Activated T-cell treated with anti-CD3 and anti-CD28 coated beads, Interleukin-2, amount 50 U/mL, for 24 hours (primary cell): ENCODE measurements at places on chromosomes 2 and 18.

GRCh38 chr2:200101922-200102321 lies 146.5 kb downstream of the MAIP1 start:
- peaks cover 13% of the 10 kb centered on the region for H3K27me3 ChIP-seq
- no peak overlapping the region for H3K27ac ChIP-seq
- H3K4me3 ChIP-seq = no peak overlapping the region
- no peaks in the 10 kb centered on the region for H3K4me1 ChIP-seq
- no peak for DNase-seq

DNA sequence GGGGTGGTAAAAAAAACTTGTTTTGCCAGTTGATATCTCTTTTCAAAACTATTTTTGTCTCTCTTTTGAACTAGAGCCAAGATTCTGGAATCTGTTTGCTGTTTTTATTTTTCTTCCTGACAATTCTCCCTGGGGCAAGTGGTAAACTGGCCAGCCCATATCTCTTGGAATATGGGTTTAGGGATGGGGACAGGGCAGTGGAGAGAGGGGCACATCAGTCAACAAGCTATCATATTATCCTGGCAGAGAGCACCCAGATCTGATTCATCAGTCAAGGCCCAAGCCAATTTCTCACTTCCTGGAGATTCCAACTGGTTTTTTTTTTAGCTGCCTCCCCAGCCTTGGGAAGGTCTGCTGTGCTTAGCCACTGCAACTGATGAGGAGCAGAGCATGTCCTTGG lies 52.3 kb downstream of the ARHGAP28 start:
- H3K36me3 ChIP-seq = no peaks in the 10 kb centered on the region
- H3K4me3 ChIP-seq = no peak overlapping the region
- H3K27me3 ChIP-seq = no peaks in the 10 kb centered on the region
- H3K27ac ChIP-seq = no peak overlapping the region

GRCh38 chr18:3610813-3611212 lies 160.8 kb downstream of the TGIF1 start:
- no peaks in the 10 kb centered on the region for H3K36me3 ChIP-seq
- H3K27ac ChIP-seq = no peak overlapping the region
- H3K27me3 ChIP-seq = no peaks in the 10 kb centered on the region

DNA sequence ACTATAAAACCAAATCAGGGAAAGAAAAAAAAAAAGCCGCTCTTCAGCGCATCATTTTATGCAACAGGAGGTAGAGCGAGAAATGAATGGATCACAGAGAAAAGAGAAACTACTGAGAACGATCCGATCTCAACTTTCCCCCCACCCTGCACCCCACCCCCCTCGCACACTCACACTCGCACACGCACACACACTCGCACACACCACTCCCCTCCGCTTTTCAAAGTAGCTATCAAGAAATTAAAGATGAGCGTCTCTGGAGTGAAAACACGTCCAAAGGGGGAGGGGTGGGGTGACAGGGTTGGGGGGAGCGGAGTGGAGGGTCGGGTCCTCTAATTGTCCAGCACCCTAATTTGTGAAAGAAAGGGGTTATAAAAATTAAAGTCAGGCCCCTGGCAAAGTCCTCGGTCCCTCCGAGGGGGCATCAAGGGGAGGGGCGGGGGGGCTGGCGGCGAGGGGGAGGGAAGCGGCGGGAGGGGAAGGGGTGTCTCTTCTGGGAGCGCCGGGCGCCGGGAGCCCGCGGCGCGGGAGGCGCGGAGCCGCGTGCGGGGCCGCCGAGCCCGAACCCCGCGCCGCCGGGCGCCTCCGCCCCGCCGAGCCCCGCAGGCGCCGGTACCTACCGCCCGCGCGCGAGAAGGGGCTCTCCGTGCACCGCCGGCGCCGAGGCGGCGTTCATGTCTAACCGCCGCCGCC lies 428 bp downstream of the TCF4 start:
- DNase-seq = no peak
- H3K27me3 ChIP-seq = peaks cover 66% of the 10 kb centered on the region
- peak overlapping the region; percentile 74 for H3K4me3 ChIP-seq
- H3K36me3 ChIP-seq = peaks cover 3% of the 10 kb centered on the region
- H3K27ac ChIP-seq = peak overlapping the region; percentile 14
- H3K4me1 ChIP-seq = peaks cover 28% of the 10 kb centered on the region

DNA sequence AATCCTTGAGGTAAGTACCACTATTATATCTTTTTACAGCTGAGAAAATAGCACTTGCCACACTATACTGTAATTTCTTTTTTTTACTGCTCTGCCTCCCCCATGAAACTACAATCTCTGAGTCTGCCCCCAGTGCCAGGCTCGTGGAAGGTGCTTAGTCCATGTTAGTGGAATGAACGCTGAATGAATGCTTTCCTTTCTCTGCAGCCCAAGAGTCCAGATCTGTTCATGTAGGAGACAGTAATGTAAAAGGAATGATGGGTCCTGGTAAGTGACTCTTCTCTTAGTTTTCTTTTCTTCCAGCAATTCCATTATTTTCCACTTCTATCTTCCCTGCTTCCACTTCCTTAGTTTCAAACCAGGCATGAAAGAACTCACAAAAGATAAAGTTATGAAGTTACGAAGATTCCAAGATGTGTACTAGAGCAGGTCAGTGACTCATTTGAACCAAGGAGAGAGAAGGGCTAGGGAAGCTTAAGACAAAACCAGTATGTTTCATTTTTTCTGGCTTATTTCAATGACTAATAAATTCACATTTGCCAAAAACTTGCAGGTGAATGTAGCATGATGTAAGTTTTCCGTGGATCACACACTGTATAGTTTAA lies 46.0 kb downstream of the ARHGEF33 start:
- no peak overlapping the region for H3K27ac ChIP-seq
- H3K4me1 ChIP-seq = peaks cover 8% of the 10 kb centered on the region
- H3K36me3 ChIP-seq = no peaks in the 10 kb centered on the region

- DNase-seq = no peak
- peaks cover 89% of the 10 kb centered on the region for H3K4me1 ChIP-seq
- peak overlapping the region; percentile 94 for H3K27ac ChIP-seq
- peaks cover 2% of the 10 kb centered on the region for H3K36me3 ChIP-seq
Observed at GRCh38 chr2:74033375-74033774, 48.7 kb downstream of the TET3 start.

DNA sequence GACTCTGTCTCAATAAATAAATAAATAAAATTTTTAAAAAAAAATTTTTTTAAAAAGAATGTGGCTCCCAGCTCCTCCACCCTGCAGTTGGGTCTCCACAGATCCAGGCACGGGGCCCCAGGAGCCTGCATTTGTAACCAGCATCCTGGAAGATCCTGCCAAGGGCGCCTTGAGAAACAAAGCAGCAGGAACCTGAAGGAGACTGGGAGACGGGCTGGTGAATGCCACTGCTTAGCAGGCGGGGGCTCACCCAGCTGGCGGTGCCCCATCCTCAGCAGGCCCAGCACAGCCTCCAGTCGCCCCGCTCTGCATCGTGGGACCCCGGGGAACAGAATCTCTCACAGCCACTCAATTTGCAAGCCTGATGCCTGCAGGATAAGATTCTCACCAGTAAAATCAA lies 187.5 kb upstream of the SALL3 start:
- no peak overlapping the region for H3K4me3 ChIP-seq
- no peaks in the 10 kb centered on the region for H3K27me3 ChIP-seq
- H3K27ac ChIP-seq = no peak overlapping the region
- H3K36me3 ChIP-seq = no peaks in the 10 kb centered on the region
- H3K4me1 ChIP-seq = no peaks in the 10 kb centered on the region

DNA sequence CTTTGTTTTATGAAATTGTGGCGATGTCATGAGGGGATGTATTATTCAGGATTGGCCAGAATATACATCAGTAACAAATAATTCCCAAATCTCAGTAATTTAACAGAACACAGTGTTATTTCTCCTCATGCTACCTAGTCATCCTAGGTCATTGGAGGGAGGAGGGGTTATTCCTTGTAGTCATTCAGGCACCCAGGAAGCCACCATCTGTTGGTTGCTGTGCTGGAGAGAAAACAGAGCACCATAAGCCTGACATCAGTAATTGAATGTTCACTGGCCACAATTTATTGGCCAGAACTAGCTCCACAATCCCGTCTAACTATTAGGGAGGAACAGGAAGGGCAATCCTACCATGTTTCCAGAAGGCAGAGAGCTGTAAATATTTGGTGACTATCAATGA lies 303.5 kb upstream of the CELF4 start:
- H3K27me3 ChIP-seq = no peaks in the 10 kb centered on the region
- H3K4me1 ChIP-seq = no peaks in the 10 kb centered on the region
- DNase-seq = no peak
- no peak overlapping the region for H3K27ac ChIP-seq

- H3K27me3 ChIP-seq = no peaks in the 10 kb centered on the region
- H3K4me3 ChIP-seq = no peak overlapping the region
- DNase-seq = no peak
- no peak overlapping the region for H3K27ac ChIP-seq
Observed at GRCh38 chr2:10256515-10257031, 46.1 kb upstream of the HPCAL1 start.

DNA sequence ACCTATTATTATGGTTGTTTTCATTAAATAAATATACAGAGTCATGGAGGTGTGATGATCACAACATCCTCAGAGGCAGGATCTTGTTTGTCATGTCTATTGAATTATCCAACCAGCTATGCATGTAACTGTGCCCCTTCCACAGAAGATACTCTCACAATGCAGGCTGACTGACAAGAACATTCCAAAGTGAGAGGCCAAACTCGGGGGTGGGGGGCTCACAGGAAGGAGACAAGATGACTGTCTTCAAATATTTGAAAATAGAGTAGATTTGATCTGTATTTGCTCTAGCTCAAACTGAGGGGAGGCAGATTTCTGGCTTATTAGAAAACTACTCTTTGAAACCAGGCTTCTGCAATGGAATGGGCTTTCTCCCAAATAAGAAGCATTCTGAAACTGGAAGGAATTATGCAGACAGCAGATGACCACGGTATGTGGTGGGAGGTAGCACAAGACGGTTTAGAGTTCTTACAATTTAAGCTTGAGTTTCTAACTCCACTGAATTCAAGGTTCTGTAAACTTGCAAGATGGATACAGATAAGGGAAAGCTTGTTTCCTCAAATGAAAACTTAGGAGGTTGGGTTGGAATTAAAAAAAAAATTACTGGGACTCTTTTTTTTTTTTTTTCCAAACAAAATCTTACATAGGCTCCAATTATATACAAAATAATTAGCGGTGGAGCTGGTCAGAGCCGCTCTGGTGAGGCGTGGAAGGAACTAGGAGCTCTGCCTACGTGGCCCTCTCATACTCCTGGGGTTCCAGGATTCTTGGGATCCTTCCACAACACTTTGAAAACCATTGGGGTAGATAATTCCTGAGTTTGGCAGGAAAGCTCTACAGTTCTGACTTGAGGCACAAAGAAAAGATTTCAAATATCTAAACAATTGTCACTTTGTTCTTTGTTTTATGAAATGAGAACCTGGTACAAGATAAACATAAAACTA lies 79.3 kb downstream of the PLA2R1 start:
- DNase-seq = no peak
- H3K4me3 ChIP-seq = no peak overlapping the region
- no peak overlapping the region for H3K27ac ChIP-seq
- no peaks in the 10 kb centered on the region for H3K36me3 ChIP-seq

GRCh38 chr2:52613064-52613463 lies 1154.5 kb upstream of the CHAC2 start:
- H3K36me3 ChIP-seq = no peaks in the 10 kb centered on the region
- no peak overlapping the region for H3K27ac ChIP-seq
- DNase-seq = no peak
- H3K27me3 ChIP-seq = no peaks in the 10 kb centered on the region

DNA sequence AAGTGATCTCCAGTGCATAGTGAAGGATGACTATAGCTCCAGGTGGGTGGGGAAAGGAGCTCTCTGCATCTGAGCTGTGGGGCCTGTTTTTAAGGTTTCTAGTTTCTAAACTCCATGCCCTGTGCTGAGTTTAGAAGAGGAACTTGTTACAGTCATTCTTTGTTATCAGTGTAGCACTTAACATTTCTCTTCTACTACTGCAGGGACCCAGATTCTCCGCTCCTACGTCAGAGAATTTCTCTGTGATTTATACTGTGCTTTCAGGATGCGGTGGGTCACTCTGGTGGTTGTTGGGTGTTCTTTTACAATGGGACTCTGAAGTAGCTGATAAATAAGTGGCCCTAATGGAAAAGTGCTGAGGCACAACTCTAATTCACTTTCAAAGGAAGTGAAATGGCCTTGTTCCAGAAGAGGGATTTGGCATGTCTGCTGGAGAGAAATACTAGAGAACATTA lies 122.0 kb downstream of the WDSUB1 start:
- H3K36me3 ChIP-seq = no peaks in the 10 kb centered on the region
- no peaks in the 10 kb centered on the region for H3K27me3 ChIP-seq
- DNase-seq = no peak
- peaks cover 7% of the 10 kb centered on the region for H3K4me1 ChIP-seq
- no peak overlapping the region for H3K4me3 ChIP-seq
- no peak overlapping the region for H3K27ac ChIP-seq

GRCh38 chr2:109187711-109188495 lies 58.9 kb downstream of the SH3RF3 start:
- DNase-seq = no peak
- no peak overlapping the region for H3K27ac ChIP-seq
- peaks cover 9% of the 10 kb centered on the region for H3K4me1 ChIP-seq
- H3K27me3 ChIP-seq = peaks cover 4% of the 10 kb centered on the region
- H3K4me3 ChIP-seq = no peak overlapping the region
- no peaks in the 10 kb centered on the region for H3K36me3 ChIP-seq

GRCh38 chr2:185338104-185338503 lies 400.5 kb upstream of the FSIP2 start:
- no peaks in the 10 kb centered on the region for H3K4me1 ChIP-seq
- no peak overlapping the region for H3K4me3 ChIP-seq
- H3K27ac ChIP-seq = no peak overlapping the region
- DNase-seq = no peak

GRCh38 chr18:42813570-42813969 lies 301.9 kb downstream of the RIT2 start:
- DNase-seq = no peak
- H3K27me3 ChIP-seq = no peaks in the 10 kb centered on the region
- H3K4me1 ChIP-seq = no peaks in the 10 kb centered on the region
- H3K36me3 ChIP-seq = no peaks in the 10 kb centered on the region
- H3K4me3 ChIP-seq = no peak overlapping the region

GRCh38 chr2:201419057-201419635 lies 32.1 kb downstream of the TRAK2 start:
- DNase-seq = no peak
- no peak overlapping the region for H3K4me3 ChIP-seq
- peaks cover 56% of the 10 kb centered on the region for H3K4me1 ChIP-seq
- peak overlapping the region; percentile 90 for H3K27ac ChIP-seq

GRCh38 chr2:233259730-233260129 lies 8.3 kb downstream of the ATG16L1 start:
- H3K36me3 ChIP-seq = peaks cover 95% of the 10 kb centered on the region
- H3K4me3 ChIP-seq = no peak overlapping the region
- no peak for DNase-seq
- H3K27ac ChIP-seq = peak overlapping the region; percentile 83
- no peaks in the 10 kb centered on the region for H3K27me3 ChIP-seq

DNA sequence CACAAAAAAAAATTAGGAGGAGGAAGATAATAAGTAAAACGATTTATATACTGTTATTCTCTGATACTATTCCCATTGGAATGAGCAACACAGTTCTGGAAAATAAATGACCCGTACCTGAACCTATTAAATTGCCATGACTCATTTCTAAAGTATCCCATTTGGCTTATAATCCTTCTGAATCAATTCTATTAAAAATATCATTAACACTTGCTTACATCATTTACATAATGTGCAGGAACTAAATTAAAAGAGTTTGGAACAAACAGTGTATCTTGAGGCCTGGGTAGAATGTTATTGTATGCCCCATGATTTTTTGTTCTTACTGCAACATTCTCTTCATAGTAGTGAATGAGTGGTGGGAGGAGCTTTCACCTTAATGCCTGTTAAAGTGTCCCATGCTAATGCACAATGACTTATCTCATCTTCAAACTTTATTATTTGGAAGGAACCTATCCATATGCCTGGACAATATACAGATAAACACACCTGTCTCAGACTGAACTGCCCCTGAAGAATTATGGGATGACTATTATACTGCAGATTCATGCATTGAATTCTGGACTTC lies 549.9 kb upstream of the ACVR2A start:
- no peaks in the 10 kb centered on the region for H3K27me3 ChIP-seq
- peak overlapping the region; percentile 17 for H3K4me3 ChIP-seq
- peaks cover 16% of the 10 kb centered on the region for H3K36me3 ChIP-seq
- peak overlapping the region; percentile 88 for H3K27ac ChIP-seq
